ENCODE measurements at places on chromosomes 5 and 9.

- DNase-seq, result no peak
Observed at GRCh38 chr5:145906401-145906800, 30.0 kb upstream of the SH3RF2 start.

- DNase-seq, result peak; percentile 44
Observed at GRCh38 chr5:32942225-32942989, 231.3 kb downstream of the NPR3 start.

DNA sequence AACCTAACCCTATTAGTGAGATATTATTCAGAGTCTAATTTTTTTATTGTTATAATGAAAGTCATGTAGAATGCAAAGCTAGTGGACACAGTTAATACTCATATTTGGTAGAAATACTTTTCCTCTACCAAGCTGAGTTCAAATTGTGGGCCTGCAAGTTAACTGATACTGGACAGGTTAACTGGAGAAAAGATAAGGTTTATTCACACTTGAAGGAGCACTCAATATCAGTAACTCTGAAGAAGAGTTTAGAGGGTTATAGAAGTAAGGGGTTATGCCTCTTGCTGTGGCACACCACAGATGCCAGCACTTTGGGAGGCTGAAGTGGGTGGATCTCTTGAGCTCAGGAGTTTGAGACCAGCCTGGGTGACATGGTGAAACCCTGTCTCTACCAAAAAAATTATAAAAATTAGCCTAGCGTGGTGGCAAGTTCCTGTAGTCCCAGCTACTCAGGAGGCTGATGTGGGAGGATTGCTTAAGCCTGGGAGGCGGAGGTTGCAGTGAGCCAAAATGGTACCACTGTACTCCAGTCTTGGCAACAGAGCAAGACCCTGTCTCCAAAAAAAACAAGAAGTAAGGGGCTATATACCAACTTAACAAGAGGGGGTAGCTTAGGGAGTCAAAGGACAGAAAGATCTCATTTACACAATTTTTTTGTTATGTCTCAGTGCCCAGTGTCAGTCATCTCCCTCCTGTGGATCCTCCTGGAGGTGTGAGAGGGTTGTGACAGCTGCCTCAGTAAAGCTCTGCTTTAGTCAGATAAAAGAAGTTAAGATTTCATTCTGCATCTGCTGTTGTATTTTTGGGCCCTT lies 121.2 kb upstream of the GRHPR start:
- DNase-seq, result no peak

GRCh38 chr5:157912621-157913325 lies 53.8 kb upstream of the CLINT1 start:
- no peak for DNase-seq

DNA sequence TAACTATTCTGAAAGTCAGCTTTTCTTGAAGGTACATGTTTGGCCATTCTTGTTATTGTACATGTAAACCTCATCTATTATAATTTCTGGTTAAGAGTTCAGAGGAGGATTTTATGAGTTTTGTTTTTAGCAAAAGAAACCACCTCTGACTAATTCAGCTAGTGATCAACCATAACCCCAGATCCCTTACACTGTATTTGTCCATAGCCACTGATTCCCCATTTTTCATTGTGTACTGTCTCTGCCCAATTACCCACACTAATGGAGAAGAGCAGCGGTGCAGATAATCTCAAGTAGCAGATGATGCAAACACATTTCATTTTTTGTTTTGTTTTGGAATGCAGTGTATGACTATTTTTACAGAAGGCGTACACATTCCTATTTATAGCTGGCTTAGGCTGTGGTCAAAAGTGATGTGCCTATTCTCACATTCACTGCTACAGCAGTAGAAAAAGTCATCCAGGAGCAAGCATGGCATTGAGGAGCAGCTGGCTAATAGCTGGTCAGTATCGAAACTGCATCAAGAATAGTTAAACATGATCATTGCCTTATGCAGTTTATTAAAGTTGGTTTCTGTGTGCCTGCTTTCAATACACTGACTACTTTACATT lies 988.3 kb downstream of the DTWD2 start:
- DNase-seq, result peak; percentile 8

DNA sequence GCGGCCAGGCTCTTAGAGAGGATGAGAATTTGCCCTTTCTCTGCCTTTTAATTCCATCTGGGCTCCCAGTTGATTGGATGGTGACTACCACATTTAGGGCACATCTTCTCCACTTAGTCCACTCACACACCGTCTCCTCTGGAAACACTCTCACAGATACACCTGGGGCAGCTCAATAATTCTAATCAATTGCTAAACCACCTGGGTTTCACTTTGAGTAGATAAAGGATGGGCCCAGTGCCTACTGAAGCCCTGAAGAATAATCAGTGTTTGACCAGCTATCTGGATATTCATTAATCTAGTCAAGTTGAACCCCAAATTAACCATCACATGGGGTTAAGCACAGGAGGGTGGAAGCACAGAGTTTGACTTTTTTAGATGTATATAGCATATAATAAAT lies 19.1 kb downstream of the MAN2A1 start:
- no peak for DNase-seq

DNA sequence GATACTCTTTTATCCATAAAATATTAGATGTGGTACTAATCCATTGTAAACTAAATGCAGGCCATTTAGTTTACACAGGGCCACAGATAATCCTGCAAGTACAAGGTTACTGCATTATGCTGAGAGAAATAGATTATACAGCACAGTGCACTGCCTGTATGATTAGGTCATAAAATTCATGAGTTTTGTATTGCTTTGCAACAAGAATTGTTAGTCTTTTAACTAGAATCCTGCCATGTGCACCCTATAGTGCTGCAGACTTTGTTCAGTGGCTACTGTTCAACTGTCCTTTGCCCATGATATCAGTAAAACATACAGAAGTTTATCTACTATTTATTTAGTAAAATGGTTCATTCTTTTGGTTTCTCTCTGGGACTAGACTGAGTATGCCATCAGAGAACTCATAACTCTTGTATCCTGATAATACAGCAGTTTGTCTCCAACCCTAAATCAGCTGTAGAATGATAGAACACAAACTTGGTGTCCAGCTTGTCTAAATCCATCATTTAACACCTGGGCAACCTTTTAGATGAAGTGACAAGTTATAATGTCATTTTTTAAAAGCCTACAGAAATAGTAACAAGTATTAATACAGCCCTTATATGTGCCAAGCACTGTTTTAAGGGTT lies 291.2 kb downstream of the TMEM167A start:
- no peak for DNase-seq

- DNase-seq, result no peak
Observed at GRCh38 chr9:5557606-5558587, 47.6 kb downstream of the PDCD1LG2 start.

DNA sequence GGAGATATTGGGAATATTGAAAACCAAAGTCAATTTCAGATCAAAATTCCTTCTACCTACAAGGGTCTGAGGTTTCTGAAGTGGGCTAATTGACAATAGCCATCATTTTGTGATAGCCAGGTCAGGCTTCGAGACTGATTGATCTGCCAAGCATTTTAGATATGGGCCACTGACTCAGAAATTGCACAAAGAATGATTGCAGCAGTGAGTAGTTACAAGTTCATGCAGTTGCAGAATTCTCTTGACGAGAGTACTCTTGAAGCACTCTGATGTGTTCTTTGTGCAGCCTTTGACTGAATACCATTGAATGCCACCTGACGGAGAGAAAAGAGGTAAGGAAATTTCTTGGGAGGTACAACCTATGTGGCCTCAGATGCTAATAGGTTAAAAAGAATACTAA lies 8.3 kb downstream of the C9orf57 start:
- DNase-seq, result no peak

DNA sequence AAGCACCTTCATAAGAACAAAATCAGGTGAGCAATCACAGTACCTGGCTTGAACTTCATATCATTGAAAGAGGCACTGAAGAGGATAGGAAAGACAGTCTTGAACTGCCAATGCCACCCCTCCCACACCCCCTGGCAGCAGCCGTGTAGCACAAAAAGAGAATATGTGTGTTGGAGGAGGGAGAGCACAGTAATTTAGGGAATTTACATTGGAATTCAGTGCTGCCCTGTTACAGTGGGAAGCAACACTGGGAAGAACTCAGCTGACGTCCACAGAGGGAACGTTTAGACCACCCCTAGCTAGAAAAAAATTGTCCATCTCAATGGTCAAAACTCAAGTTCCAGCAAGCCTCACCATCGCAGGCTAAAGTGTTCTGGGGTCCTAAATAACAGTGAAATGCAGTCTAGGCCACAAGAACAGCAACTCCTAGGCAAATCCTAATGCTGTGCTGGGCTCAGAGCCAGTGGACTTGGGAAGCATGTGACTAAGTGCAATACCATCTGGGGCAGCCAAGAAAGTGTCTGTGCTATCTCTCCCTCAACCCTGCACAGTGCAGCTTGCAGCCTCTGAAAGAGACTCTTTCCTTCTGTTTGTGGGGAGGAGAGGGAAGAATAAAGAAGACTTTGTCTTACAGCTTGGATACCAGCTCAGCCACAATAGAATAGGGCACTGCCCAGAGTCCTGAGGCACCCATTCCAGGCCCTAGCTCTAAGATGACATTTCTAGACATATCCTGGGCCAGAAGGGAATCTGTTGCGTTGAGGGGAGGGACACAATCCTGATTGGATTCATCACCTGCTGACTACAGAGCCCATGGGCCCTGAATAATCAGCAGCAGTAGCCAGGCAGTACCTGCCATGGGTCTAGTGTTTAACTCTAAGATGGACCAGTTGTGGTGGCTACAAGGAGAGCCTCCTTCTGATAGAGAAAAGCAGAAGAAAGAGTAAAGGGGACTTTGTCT lies 62.1 kb upstream of the VLDLR start:
- DNase-seq, result peak; percentile 61

DNA sequence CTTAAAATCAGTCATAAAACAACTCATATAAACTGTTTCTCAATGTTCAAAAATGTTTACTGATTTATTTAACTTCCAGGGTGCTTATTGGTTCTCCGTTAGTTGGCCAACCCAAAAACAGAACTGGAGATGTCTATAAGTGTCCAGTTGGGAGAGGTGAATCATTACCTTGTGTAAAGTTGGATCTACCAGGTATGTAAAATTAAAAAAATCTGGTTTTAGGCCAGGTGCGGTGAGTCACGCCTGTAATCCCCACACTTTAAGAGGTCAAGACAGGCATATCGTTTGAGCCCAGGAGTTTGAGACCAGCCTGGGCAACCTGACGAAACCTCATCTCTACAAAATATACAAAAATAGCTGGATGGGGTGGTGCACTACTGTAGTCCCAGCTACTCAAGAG lies 73.7 kb downstream of the ITGA1 start:
- no peak for DNase-seq

GRCh38 chr5:122849771-122850170 lies 4.4 kb downstream of the SNX24 start:
- no peak for DNase-seq

- DNase-seq, result no peak
Observed at GRCh38 chr5:50547303-50547702, 106.2 kb upstream of the EMB start.

GRCh38 chr5:150112201-150113046 lies 26.1 kb upstream of the CSF1R start:
- no peak for DNase-seq

GRCh38 chr9:89796606-89797005 lies 191.8 kb downstream of the GADD45G start:
- DNase-seq, result no peak

Data from NCI-H1694 treated with DMSO at 0.1 percent for 48 hours (cell line).